K562 (cell line): ENCODE measurements at places on chromosomes 6 and 20. TPM values are rescaled to one million over a fixed set of nuclear protein-coding genes. Genes with fewer than 3 reads are reported as not detected.
A peak's percentile ranks its signal among the peaks of the same experiment; 100 is the strongest.

DNA sequence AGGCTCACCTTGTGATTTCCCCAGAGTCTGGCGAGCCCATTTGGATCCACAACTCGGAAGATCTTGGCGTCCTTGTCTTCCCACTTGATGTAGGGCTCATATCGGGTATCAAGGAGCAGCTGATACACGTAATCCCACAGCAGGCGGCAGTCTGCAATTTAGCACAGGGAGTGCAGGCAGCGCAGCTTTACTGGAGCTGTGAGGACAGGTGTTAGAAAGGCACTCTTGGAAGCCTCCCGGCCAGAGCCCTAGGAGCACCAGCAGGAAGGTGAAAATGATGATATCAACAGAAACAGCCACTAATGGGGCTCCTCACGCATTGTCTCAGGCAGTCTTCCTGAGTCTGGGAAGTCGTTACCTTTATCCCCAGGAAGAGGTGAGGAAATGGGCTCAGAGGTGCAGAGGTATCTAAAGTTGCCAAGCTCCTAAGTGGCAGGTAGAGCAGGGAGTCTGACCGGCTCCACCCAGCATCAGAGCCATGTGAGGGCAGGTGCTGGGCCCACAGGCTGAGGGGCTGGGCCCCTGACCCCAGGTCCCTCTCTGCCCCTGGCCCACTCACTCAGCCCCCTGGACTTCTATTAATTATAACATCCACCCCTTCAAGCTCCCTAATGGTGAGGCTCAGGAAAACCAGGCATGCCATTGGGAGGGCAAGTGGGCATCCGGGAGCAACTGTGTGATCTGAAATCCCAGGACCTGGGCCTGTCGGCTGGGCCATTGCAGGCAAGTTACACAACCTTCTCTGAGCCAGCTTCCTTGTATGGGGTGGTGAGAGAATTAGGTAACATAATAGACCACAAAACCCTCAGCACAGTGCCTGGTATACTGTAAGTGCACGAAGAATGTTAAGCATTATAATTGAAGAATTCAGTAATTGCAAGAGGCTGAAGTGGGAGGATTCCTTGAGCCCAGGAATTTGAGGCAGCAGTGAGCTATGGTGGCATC lies 18.3 kb downstream of the ETV7 start:
- H3K27me3 ChIP-seq: peaks cover 27% of the 10 kb centered on the region
- H3K27ac ChIP-seq: no peak overlapping the region
- no peak for DNase-seq
- no peak overlapping the region for H3K4me3 ChIP-seq

- H3K27ac ChIP-seq: no peak overlapping the region
- no peaks in the 10 kb centered on the region for H3K27me3 ChIP-seq
These were observed 18.1 kb downstream of the UQCC2 start for GRCh38 chr6:33693186-33694105.

GRCh38 chr6:90284236-90285041 lies 12.2 kb downstream of the BACH2 start:
- peak overlapping the region; percentile 30; the same call in 2 of the 3 replicates for H3K27ac ChIP-seq
- H3K27me3 ChIP-seq: no peaks in the 10 kb centered on the region
- peaks cover 22% of the 10 kb centered on the region for H3K4me1 ChIP-seq

GRCh38 chr6:54698974-54699373 lies 147.6 kb upstream of the FAM83B start:
- H3K27ac ChIP-seq: no peak overlapping the region
- H3K4me1 ChIP-seq: no peaks in the 10 kb centered on the region

GRCh38 chr20:21228511-21228910 lies 74.6 kb upstream of the XRN2 start:
- no peak overlapping the region for H3K4me3 ChIP-seq
- no peak for DNase-seq
- no peaks in the 10 kb centered on the region for H3K36me3 ChIP-seq
- no peaks in the 10 kb centered on the region for H3K27me3 ChIP-seq
- H3K4me1 ChIP-seq: no peaks in the 10 kb centered on the region

PDCD2 gene
- 276 and 291 TPM in 2 replicates for total RNA-seq
